GM12878 (cell line): ENCODE measurements at places on chromosomes 12 and 14.

GRCh38 chr14:24062216-24062980 lies 9.0 kb upstream of the CPNE6 start:
- H3K36me3 ChIP-seq: no peaks in the 10 kb centered on the region
- no peak overlapping the region for H3K4me3 ChIP-seq
- DNase-seq: no peak
- no peaks in the 10 kb centered on the region; the same call in 1 of the 2 replicates for H3K27me3 ChIP-seq
- H3K4me1 ChIP-seq: no peaks in the 10 kb centered on the region
- no peak overlapping the region for H3K27ac ChIP-seq

DNA sequence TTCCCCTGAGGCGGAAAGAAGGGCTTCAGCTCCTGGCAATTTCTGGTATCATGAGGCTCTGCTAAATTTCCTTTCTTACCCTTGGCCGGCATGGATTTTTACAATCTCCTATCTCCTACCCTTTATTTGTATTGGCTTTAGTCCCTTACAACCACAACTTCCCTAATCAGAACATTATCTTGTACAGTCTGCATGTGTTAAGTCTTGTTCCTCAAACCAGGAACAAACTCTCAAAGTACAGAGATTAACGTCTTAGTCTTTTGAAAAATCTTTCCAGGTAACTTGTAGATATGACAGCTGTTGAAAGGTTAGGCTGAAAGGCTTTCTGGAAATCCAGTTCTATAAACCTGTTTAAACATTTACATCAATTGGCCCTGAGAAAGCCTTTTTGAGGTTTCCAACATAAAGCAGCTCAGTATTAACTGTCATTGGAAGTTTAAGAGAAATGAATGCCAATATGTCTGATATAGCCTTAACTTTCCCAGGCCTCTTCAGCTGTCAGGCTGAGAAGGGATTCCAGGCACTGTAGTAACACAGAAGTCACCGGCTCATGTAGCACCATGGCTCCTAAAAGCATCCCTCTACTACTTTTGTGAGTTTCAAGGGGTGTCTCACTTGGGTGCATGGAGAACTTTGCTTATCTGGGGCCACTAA lies 360.5 kb downstream of the FUT8 start:
- H3K36me3 ChIP-seq: no peaks in the 10 kb centered on the region
- no peak overlapping the region for H3K27ac ChIP-seq
- no peaks in the 10 kb centered on the region for H3K27me3 ChIP-seq
- H3K4me3 ChIP-seq: no peak overlapping the region

GRCh38 chr12:103924761-103925641 lies 5.2 kb upstream of the HSP90B1 start:
- H3K27me3 ChIP-seq: no peaks in the 10 kb centered on the region
- peaks cover 24% of the 10 kb centered on the region for H3K4me1 ChIP-seq
- peak overlapping the region; percentile 74 for H3K27ac ChIP-seq
- H3K4me3 ChIP-seq: peak overlapping the region; percentile 56
- no peaks in the 10 kb centered on the region for H3K36me3 ChIP-seq

DNA sequence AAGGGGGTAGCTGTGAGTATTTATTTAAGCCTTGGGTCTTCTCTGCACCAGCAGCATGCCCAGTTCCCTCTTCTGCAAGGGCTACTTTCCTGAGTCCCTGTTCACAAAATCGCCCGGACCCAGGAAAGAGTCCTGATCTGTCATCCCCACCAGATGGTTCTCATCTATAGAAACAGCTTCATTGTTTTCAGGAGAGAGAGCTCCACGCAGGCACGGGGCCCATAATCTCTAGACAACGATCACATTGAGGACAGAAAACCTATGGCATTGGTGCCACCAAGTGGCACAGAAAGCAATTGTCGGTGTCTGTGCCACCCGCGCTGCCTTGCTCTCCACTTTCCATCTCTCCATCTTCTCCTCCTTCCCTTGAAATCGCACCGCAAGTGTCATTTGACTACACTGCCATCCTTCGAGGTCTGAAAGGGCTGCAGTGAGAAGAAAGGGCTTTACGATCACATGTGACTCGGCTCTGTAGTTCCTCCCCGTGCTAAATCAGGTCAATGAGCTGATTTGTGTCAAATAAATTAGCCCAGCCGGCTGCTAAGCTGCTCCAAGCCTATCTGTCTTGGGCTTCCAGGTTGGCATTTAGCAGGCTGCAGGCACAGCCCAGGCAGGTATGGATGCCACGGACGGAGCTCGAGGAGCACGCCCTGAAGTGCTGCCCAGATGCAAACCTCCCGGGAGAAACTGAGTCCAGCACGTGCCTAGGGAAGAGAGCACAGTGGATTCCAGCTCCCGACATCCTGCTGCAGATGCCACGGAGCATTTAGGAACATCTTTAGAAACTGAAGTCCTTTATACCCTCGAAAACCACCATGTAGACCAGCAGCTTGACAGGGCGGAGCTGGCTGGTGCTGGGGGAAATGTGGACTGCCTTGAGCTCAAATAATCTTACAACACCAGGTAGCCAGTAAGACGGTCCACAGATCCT lies 28.8 kb downstream of the SPRING1 start:
- H3K27me3 ChIP-seq: no peaks in the 10 kb centered on the region; the same call in 1 of the 2 replicates
- no peak for DNase-seq
- H3K36me3 ChIP-seq: peaks cover 3% of the 10 kb centered on the region; the same call in 1 of the 2 replicates
